AG09319 (cell line): ENCODE measurements at places on chromosomes 6 and 20.

GRCh38 chr6:155333414-155333813, 19.1 kb upstream of the TFB1M start:
- no peak for DNase-seq

- DNase-seq, result no peak
These were observed 154.6 kb upstream of the SOX4 start for GRCh38 chr6:21438986-21439352.

DNA sequence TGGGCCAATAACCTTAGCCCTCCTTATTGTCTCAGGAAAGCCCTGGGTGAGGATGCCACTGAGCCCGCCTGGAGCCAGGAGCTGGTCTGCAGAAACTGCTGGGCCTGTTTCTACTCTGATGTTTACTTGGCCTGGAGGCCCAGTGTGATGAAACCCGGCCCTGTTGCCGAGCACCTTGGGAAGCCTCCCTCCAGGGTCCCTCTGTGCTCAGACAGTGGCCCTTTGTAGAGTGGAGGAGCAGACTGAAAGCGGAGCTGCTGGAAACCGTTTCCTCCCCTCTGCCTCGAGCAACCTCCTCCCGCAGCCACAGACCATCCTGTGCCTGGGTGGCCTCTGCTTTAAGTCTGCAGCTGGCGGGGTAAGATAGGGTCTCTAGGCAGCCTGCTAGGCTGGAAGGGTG, 84.1 kb upstream of the EPB41L1 start:
- DNase-seq, result no peak

DNA sequence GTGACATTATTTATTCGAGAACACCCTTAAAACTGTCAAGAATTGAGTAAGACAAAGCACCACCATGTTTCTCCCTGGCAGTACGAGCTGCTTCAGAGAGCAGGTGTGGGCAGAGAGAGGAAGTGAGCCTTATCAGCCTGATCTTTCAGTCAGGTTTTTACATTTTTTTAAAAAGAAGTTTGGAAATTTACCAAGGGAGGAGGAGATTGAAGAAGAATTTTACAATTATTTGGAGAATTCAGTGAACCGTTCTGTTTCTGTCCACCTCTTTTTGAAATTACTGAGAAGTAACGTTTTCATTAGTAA, 75.5 kb downstream of the ZDHHC14 start:
- no peak for DNase-seq
